ENCODE measurements at places on chromosomes 3 and 15.
A peak's percentile ranks its signal among the peaks of the same experiment; 100 is the strongest.

DNA sequence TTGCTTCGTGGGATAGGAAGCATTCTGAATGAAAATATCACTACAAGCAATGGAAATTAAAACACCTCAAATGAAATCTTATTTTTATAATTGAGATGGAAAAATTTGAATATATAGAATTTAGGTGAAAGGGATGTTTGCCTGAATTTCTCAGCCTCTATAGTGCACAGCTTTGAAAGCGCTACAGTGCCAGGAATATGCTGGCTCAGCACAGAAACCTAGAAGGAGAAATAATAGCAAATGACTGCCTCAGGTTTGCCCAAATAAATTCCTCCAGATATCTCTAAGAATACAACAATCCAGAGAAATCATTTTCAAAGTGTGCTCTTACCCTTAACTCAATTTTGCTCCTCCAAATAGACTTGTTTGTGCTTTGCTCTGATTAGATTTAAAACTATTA lies 141.1 kb upstream of the ZNF385D start:
- no peak for DNase-seq

DNA sequence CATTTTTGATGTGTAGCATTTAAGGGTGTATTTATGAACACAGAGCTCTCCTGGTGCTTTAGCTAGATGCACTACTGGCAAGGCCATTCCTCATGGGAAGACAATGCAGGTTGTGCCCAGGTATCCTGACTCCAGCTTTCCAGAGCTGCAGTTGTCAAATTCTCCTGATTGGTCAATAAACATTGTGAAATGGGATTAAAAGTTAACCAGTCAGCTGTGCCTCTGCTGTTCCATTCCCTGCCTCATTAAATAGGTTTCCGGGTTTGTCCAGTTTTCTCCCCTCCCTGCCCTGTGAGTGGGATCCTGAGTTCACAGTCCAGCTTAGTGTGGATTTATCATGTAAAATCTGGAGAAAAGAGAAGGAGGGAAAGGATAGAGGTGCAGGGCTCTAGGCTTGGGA lies 207.3 kb downstream of the SQOR start:
- DNase-seq = no peak

GRCh38 chr15:78727561-78727960 lies 83.7 kb downstream of the ADAMTS7 start:
- DNase-seq = no peak

- DNase-seq = no peak
Measured at GRCh38 chr3:70753572-70753971, 441.1 kb upstream of the MDFIC2 start.

- DNase-seq = no peak
Measured at GRCh38 chr3:100396967-100397366, 3.9 kb downstream of the TOMM70 start.

DNA sequence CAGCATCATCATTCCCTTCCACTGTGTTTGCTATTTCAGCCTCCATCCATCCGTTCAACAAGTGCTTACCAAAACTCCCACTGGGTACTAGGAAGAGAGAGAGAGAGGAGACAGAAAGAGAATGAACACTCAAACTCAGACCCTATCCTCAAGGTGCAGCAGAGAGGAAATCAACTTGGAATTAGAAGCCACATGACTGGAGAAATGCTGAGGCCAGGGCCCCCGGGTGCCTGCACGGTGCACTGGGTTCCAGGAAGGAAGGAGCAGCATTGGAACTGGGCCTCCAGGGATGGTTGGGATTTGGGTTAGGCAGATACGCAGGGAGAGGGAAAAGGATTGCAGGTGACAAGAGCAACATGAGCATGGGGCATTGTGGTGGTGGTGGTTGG lies 30.0 kb downstream of the CORO2B start:
- no peak for DNase-seq

DNA sequence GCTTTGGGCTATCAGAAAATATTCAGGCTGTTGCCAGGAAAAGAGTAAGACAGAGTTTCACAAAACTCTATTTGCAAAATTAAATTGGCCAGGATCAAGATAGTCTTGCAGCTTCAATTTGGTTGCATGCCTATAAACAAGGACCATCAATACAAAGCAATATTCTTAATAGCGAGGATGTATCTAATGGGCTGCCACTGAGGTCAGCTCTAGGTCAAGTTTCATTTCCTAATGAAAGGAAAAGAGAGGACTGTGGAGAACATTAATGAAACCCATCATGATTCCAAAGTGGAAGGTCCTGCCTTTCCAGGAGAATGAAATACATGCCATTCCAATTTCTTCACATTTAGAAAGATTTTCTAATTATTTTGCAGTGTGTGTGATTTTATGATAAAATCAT lies 273.5 kb downstream of the AGBL1 start:
- no peak for DNase-seq

- DNase-seq = no peak
Measured at GRCh38 chr3:191123231-191123630, 75.8 kb upstream of the OSTN start.

DNA sequence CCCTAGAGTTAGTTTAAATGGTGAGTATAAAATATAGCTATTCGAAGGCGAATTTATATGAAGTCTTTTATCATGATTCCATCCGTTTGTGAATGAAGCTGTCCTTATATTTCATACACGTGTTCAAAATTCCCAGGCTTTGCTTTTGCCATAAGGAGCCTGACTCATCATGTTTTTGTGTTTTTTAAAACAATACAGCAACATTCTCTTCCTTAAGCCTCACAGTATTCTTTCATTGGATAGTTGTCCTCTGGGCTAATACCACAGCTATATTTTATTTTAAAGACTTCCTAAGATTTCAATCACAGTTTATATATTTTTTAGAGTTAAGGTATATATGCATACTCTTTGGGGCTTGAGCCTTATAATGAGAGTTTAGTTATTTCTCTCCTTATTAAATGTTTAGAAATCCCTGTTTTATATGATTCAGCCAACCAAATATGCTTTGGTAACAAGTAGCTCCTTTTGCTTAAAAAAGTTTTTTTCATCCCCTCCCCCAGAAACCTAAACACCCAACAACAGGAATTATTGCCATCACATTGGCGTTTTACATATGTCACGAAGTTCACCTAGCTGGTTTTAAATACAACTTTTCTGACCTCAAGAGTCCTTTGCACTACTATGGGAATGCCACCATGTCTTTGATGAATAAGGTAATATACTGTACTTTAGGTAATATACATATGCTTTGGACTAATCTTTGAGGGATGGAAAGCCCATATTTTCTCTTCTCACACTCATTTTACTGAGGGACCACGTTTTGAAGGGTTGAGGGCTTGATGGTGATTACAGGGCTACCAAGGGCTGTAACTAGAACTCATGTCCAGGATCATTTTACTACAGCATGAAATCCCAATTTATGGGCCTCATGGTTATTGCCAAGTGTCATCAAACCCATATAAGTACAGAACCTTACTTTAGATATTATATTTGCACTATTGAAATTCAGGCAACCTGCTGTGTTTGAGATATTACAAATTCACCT lies 28.5 kb downstream of the ST3GAL6 start:
- no peak for DNase-seq

GRCh38 chr3:190446573-190447279 lies 3.0 kb downstream of the TMEM207 start:
- DNase-seq = no peak

DNA sequence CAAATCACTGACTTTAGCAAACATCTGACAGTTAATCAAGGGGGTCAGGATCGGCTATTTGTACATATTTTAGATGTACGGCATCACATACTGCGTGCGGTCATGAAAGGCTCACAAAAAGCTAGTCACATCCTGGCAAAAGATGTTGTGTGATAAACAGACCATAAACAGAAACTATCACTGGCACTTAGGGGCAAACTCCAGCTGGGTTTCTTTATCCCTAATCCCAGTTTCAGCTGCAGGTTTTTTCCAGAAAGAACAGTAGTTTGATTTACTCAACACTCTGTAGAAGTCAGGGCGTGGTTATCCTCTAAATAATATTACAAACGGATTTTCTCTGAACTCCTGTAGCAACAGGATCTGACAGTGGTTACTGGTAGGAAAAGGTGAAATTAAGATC lies 112.4 kb upstream of the BHLHE40 start:
- DNase-seq = no peak

DNA sequence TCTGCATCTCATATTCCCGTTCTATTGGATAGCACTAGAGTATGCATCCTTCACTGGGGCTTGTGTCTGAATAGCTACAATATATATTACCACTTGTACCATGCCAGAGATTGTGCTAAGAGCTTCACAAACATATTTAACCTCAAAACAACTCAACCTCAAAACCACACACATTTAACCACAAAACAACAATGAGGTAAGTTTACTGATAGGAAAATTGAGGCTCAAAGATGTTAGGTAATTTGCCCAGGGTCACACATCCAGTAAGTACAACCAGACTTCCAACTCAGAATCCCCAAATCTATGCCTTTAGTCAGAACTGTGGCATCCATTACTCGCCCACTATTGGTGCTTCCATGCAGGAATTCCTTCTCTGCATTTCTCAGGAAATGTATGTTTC lies 220.0 kb downstream of the FAM43A start:
- DNase-seq = no peak

- peak; percentile 24 for DNase-seq
Measured at GRCh38 chr3:46208167-46208704, at the start of gene CCR1. Gene CCR1, minus strand, starts transcription at chr3:46208313. Its CDS starts 4,000 bp downstream, at chr3:46204313.

GRCh38 chr3:130259166-130259874 lies 86.2 kb upstream of the COL6A5 start:
- DNase-seq = no peak

- DNase-seq = no peak
Measured at GRCh38 chr3:190150681-190151080, 30.0 kb upstream of the P3H2 start.

DNA sequence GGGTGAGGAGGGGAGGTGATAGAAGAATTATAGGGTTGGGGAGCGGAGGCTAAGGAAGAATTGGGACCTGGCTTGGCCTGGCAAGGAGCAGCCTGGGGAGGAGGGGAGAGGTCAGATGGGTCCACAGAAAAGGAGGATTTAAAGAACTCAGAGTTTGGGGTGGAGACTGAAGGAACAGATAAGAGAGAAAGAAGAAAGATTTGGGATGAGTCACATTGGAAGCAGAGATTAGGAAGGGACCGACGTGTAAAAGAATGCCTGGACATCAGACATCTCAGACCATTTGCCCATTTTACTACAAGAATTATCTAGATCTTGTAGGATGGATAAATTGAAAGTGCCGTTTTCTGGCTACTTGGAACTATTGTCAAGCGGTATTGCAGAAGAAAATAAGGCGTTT lies 10.4 kb downstream of the TCAIM start:
- no peak for DNase-seq

DNA sequence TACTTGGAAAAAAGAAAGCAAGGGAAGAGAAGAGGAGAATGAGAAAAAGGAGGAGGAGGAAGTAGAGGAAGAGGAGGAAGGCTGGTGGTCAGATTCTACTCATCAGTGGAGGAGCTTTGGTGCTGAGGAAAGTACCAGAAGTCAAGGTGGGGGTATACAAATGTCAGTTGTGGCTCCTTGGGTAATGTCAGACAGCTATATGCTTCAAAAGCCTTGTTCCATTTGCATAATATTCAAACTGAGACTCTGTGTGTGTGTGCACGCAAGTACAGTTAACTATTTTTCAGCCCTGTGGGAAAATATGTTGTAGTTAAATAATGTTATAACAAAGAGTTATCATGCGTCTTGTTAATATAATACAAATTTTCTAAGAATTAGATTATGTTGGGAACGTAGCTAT lies 609.7 kb downstream of the PDCD6IP start:
- DNase-seq = no peak

GRCh38 chr15:101266787-101267186 lies 10.5 kb downstream of the SELENOS start:
- DNase-seq = no peak

DNA sequence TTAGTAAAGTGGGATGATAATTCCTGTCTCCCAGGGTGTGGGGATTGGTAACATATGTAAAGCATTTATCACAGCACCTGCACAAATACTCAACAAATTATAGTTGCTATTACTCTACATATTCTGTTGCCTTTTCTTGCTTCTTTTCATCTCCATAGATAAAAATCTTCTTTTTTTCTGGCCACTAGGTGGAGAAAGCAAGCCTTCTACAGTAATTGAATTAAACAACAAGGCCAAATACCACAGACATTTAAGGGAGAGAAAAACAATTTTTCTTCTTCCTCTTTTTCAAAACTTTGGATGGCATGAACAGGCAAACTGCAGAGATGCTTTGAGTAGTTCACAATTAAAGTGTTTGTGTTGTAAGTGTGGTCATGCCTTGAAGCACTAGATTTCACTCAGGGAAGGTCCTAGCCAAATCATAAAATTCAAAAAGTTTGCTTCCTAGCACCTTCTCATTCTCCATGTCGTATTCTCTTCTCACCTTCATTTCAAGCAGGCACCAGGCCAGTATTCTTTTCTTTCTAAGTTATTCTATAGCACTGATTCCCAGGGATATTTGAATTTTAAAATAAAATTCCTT lies 493.4 kb upstream of the TGFBR2 start:
- no peak for DNase-seq

DNA sequence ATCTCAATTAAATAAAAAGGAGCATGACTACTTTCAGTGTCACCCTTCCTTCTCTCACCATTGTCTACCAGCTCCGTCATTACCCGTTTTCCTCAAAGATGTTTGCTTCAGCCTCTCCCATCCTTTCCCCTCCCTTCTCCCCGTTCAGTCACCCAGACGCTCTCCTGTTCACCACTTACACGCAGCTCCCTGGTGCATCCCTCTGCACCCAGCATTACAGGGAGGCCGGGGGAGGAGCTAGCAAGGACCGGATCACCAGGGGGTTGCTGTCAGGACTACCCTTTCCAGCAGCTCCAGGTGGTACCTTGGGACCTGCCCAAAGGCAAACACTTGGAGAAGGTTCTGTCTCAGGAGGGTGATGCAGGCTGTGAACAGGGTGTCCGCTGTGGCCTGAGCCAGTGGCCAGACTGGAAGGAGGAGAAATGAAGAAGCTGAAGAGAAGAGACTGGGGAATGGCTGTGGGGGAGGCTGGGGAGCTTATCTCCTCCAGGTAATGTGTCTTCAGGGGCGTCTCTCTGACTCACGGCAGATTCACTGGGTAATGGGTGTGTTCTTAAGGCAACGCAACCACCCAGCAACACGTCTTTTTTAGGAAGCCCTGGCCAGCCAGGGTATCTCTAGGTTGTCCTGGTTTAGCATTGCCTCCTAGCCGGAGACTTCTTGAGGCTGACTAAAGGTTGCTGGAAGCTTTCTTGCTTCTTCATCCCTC lies 21.8 kb upstream of the BDH1 start:
- peak; percentile 80 for DNase-seq

DNA sequence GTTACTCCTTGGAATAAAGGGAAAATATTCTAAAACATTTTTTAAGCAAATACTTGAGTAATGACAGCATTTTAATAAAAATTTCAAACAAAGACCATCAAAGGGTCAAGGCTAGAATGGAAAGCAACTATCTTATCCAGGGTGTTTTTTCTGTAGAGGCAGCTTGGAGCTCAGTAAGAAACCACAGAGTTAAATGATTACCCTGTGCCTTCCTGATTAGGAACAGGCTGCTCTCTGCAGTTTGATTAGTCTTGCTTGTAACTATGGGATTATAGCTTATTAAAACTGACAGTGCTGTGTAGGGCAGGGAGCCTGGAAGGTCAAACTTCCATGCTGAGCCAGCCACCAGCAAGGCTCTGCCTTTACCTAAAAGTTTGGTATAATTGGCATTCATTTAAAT lies 33.1 kb downstream of the QTRT2 start:
- no peak for DNase-seq

GRCh38 chr15:31311735-31312619 lies 14.7 kb upstream of the KLF13 start:
- DNase-seq = no peak

All from head of caudate nucleus (tissue), 42 donors.